Left ventricle myocardium superior (tissue), 1 donor: ENCODE measurements at places on chromosomes 4 and X. TPM values are rescaled to one million over a fixed set of nuclear protein-coding genes. Genes with fewer than 3 reads are reported as not detected.

TLR3 gene
- total RNA-seq, result 6.3 TPM

DNA sequence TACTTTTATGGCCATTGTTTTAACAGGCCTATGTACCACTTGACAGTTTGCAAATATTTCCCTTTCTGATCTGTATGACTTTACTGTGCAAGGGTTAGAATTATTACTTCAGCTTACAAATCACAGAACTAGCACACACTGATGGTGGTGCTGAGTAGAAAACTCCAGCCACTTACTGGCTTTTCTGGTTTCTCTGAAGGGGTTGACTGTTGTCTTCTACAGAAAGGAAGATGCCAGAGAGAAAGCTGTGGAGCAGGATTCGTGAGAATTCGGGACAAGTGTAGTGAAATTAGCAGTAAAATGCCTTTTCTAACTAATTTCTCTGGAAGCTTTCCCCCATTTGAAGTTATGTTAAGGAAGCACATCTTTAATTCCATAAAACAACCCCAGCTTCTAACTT, 46.6 kb upstream of the GK2 start:
- DNase-seq, result no peak

DNA sequence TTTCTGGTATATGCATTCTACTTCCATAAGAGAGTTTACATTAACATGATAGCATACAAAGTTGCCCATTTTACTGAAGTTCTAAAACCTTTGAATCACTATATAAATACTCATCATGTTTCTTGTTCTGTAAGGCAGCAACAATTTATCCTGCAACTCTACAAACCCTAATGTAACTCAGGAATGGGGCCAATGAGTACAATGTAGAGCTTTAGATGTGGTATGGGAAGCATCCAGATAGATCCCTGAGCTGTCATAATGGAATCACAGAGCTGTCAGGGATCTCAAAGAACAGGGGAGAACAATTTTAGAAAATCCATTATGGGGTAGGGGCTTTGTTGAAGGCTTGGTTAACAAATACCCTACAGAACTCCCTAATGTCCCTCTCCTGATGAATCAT, 88.5 kb downstream of the DCUN1D4 start:
- no peak for DNase-seq

DNA sequence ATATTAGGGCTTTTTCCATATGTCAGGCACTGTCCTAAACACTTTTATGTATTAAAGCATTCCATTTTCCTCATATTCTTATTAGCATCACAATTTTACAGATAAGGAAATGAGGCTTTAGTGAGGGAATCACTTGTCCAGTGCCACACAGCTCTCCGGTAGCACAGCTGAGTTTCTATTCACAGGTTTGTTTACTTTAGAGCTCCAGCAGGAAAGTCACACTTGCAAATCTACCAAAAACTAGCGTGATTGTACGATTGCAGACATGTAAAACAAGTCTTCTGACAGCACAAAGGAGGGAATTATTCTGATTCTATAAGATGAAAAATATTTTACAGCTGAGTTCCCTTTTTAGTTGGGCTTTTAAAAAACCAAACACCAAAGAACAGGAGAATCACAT, 472.1 kb downstream of the TMA16 start:
- no peak for DNase-seq

DNA sequence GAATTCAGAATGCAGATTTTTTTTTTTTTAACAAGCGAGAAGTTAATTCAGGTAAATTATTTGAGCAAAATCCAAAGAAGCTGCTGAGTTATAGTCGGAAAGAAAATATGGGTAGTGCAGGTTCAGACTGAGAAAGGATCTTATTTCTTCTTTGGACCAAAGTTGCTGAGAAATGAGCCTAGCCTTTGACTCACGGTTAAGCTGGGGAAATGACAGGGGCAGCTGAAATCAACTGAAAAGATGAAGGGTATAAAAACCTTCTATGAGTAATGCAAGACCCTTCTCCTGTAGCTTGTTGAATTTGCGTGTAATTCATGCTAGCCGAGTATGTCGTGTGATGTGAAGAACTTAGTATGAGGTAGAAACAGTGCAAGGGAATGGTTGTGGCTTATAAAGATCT, 63.0 kb downstream of the KIAA0232 start:
- DNase-seq, result no peak

DNA sequence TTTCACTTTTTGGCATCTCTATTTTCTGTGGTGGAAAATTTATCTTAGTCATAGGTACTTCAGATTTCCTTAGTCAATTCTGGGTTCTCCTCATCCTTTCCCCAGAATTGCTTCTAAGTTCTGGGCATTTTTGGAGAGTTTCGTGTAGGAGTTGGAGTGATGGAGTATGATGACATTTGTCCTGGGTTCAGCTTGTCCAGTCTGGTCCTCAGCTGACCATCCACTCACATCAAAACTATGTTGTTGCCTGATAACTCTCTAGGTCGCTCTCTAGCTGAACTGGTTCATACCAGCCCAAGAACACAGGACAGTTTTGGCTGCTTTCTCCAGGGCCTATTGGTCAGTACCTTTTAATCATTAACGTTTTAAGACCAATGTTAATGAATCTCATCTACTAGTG, 13.2 kb downstream of the PTTG2 start:
- DNase-seq, result no peak
